ENCODE measurements at places on chromosomes 2 and 18.
A peak's percentile ranks its signal among the peaks of the same experiment; 100 is the strongest.

- no peak for DNase-seq
These were observed 624.3 kb upstream of the FANCL start for GRCh38 chr2:58865436-58865835.

DNA sequence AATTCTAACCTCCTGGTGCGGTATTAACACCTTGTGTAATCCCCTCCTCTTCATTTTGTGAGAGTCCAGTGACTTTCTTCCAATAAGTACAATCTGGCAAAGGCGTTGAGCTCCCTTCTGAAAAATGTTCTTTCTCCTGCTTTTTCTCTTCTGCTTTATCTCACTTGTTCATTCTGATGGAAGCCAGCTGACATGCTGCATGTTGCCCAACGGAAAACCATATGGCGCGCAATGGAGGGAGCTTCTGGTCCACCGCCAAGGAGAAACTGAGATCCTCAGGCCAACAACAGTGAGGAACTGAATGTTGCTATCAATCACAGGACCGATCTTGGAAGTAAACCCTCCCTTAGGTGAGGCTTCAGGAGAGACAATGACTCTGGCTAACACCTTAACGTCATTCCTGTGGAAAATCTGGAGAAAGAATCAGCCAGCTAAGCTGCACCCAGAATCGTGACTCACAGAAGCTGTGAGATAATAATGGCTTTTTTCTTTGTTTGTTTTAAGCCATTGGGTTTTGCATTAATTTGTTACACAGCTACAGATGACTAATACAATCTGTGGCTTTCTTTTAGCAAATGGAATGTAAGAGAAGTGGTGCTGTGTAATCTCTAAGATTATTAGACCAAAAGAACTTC is 1323.9 kb upstream of the DDX18 start:
- DNase-seq, result no peak

GRCh38 chr2:105379741-105380186 is 19.1 kb downstream of the FHL2 start:
- DNase-seq, result peak; percentile 49

GRCh38 chr2:212549941-212550340 is 11.3 kb upstream of the ERBB4 start:
- DNase-seq, result no peak

GRCh38 chr2:85905891-85906290 is 17.1 kb upstream of the ST3GAL5 start:
- DNase-seq, result no peak

- no peak for DNase-seq
These were observed 33.4 kb upstream of the PPP4R1 start for GRCh38 chr18:9647496-9648323.

- DNase-seq, result no peak
These were observed 88.5 kb downstream of the PTRHD1 start for GRCh38 chr2:24704692-24705091.
